Muscle of arm (tissue), 14 donors: ENCODE measurements at places on chromosomes 5 and 9. TPM values are rescaled to one million over a fixed set of nuclear protein-coding genes. Genes with fewer than 3 reads are reported as not detected.

DNA sequence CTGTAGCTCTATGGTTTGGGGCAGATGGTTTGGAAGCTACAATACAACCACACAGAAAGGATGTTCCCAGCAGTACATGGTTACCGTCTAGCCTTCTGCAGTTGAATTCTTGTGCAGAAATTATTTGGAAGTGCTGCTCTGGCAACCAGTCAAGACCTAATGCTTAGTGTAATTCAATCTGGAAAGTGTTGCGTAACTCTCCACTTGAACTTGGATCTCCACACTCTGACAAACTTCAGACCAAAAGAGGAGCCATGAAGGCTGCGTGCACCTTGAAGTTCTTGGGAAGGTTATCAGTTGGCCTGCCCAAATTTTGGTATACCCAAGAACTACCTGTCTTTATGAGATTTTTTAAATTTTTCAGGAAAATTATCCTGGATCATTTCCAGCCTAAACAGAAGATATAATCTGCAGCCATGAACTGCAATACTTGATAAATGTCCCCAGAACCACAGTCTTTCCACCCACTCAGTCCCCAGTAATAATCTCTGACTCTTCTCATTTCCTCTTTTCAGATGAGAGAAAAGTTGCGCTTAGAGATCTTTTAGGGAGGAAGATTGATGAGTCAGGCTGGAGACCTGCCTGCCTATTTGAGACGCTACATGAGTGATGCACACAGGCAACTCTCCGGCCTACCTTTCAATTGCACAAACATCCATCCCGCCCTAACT is 159.9 kb downstream of the FANCC start:
- peak; percentile 91 for DNase-seq

DNA sequence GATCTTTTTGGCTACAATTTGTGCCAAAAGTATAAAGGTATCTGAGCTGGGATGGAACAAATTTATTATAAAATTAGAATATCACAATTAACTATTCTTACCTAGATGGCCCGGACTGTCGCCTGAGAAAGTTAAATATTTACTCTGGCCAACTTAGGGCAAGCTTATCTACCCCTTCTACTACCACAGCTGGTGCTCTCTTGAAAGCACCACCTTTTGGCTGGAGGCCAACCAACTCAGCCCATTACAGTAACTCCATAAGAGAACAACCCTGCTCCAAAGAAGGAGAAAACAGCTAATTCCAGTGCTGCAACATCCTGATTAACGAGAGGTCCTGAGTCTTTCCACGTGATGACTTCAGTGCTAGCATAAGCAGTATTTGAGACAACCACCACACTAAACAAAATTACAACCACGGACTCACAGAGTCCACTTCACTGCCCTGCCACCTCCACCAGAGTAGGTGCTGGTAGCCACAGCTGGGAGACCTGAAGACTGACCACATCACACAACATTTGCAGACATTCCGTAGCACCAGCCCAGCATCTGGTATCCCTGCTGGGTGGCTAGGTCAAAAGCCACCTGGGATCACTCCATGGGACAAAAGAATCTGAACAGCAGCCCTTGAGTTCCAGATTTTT is 43.2 kb downstream of the RGMB start:
- DNase-seq = no peak

DNA sequence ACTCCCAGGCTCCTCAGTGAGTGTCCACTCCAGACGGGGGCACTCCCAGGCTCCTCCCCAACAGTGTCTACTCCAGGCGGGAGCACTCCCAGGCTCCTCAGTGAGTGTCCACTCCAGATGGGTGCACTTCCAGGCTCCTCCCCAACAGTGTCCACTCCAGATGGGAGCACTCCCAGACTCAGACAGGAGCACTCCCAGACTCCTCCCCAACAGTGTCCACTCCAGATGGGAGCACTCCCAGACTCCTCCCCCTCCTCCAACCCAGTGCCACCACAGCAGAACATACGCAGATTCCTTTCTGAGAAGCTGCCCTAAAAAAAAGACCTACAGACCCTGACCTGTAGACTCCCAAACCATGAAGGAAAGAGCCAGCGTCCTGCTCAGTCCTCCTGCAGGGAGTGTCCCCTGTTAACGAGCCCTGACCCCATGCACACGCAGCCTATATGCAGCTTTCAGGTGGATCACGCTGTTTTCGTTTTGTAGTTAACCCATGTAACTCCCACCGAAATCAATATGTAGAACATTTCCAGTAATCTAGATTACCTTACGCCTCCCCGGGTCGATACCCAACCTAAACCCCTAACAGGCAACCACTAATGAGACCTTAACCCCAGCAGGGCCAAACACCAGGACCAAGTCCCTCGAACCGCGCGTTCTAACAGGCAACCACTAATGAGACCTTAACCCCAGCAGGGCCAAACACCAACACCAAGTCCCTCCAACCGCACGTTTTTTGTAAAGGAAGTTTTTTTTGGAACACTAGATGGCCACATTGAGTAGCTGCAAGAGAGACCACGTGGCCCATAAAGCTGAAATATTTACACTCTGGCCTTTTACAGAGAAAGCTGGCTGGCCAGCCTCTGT is 15.7 kb downstream of the PNPLA7 start:
- no peak for DNase-seq

GRCh38 chr9:112495614-112496013 is 9.0 kb downstream of the KIAA1958 start:
- no peak for DNase-seq

DNA sequence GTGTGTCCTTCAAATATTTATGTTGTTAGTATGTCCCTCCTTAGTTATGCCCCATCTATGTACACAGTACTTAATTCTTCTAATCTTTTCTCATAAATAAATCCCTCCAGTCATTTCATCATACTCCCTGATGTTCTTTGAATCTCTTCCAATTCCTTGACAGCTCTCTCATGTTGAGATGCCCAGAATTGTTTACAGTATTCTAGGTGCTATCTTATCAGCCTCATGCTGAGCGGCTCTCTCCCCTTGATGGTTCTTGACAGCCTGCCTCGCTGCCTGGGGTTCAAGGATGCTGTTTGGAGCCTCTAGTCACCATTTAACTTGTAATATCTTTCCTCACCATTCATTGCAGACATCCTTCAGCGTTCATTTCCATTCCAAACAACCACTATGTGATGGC is 799.2 kb downstream of the BRINP1 start:
- no peak for DNase-seq

GRCh38 chr9:37172557-37172956 is 52.2 kb downstream of the ZCCHC7 start:
- no peak for DNase-seq

DNA sequence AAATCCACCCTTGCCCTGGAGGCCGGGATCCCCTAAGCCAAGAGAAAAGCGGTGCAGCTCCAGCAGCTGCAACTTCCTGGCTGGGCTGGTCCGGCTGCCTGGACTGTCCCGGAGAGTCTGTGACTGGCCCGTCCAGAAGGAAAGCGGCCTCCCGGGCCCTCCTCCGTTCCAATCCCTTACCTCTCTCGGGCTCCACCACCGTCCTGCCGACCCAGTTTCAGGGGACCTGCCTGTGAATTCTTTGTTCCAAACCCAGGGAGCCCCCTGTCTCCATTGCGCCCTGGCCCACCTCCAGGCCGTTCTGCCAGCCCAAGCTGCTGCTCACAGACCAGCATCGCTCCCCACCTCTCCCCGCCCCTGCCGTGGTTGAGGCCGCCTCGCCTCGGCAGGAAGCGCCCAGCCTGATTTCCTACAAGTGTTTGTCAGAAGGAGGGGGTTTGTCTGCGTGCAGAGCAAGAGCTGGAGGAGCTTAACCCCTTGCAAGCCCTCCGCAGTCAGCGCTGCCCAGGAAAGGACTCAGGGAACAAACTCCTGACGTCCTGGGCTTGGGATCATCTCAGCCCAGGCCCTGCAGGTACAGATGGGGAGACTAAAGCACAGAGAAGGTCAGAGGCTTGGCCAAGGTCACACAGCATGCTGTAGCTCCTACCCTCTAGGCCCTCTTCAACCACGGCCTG is at the start of gene AKNA:
TSS of gene AKNA (minus strand) at position 303 of the 677 bp plus-strand sequence. CDS start 6,649 bp downstream, outside the sequence.
- peak; percentile 86 for DNase-seq

- DNase-seq = no peak
These were observed 26.1 kb downstream of the ADAMTS2 start for GRCh38 chr5:179319123-179319522.

- DNase-seq = no peak
These were observed 70.0 kb upstream of the IL17B start for GRCh38 chr5:149448831-149449714.

DNA sequence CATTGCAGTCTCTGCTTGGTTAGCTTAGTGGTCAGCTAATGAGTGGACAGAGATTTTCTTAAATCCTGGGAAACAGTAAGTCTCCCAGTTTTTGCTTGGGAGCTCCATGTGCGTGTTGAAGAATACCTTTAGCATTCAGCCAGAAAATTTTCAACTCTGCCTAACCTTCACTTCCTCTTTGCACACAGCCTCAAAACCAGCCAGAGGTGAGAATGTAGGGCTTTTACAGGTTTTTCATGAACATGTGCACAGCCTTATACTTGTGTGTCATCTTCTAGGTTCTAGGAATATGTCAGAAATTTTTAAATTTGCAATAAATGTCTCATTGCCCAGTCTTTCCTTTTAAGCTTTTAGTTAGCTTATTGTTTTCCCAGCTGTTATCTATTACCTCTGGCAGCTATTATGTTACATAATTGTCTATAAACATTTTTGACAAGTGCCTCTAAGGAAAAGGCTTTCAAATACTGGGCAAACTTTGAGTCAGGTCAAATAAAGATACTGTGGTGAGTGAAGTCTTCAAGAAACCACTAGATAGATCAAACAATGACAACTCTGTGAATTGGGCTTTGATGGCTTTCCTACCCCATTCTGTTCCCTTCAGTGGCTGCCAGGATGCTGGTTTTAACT is 12.7 kb downstream of the ADGRV1 start:
- DNase-seq = no peak

- DNase-seq = no peak
These were observed 93.8 kb downstream of the ANKRD18A start for GRCh38 chr9:38526591-38526990.

- no peak for DNase-seq
These were observed 36.5 kb downstream of the HABP4 start for GRCh38 chr9:96486386-96487028.

DNA sequence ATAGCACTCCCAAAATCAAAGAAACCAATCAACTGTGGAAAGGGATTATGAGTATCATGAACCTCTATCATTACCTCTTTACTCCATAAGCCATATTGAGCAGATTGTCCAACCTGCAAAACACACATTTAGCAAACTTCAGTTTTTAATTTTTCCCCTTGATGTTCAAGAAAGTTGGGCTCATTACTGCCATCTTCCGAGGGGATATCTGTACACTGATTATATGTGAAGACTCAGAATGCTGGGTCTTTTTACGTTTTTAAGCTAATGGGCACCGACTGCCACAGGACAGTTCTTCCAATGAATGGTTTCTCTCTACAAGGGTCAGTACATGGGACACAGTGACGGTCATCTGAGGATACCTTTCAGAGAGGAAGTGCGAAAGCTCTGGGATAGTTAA is 132.7 kb downstream of the ELAVL2 start:
- no peak for DNase-seq

- peak; percentile 59 for DNase-seq
These were observed 85.0 kb downstream of the STK10 start for GRCh38 chr5:172102913-172103626.

DNA sequence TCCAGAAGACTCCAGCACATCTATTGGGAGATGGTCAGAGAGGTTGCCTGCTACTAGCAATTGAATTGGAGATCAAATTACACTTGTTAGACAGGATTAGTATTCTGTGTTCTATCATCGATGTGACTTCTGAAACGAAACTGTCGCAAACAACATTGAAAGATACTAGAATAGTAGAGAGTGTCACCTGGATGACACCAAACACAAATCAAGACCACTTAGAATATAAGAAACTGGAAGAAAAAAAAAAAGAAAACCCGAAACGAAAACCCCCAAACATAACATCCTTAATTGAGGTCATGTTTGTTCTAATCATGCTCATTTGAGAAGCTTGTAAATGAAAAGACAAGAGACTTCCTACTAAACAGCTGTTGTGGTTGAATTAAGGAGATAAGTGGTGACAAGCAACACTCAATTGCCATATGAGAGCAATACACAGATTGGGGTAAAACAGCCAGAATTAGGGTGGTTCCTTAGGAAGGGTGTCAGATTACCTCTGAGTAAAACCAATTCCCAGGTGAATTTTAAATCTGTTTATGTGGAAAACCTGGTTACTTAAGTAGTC is 97.6 kb downstream of the BASP1 start:
- DNase-seq = no peak

DNA sequence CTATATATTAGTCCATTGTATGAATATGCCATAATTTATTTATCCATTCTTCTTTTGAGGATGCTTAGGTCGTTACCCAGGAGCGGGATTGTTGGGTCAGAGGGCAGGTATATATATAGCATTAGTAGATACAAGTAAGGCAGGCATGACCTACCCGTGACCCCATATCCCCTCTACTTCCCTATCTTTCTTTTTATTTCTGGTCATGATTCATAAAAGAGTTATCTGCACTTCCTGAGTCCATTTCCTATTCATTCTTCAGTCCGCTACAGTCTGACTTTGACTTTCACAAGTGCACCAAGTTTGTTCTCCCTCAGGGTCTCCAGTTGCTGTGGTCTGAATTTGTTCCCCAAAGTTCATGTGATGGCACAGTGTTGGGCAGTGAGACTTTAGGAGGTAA is 6.9 kb downstream of the RHOBTB3 start:
- DNase-seq = no peak

GRCh38 chr5:171102877-171103610 is 206.0 kb upstream of the TLX3 start:
- no peak for DNase-seq

DNA sequence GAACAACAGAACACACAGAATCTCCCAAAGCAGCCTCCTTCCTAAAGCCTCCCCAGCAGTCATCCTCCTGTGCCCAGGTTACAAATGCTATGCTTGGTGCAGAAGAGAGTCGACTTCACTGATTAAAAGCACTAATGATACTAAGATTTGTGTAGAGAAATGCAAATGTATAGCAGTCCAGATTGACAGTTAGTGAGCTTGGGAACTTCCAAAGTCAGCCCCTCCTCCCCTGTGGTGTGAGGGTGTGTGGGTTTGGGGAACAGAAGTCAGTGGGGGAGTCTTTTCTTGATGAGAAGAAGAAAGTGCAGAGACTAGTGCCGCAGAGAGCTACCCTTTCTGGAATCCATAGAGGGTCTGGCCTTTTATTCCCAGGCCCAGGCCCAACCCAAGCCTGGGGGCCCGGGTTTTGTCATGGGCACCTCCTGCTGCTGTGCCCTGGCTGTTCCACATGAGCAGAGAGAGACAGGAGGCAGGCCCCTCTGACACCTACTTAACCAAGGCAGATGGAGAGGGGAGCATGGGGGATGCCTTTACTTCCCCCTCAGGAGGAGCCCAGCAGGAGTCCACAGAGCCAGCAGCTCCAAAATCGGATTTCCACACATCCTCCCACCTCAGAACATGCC is 173.3 kb downstream of the DENND1A start:
- DNase-seq = no peak

TAF11L5 gene
- not detected for polyA plus RNA-seq

GAS1 gene
- 95.1 TPM for polyA plus RNA-seq

TSSK1B gene
- not detected for polyA plus RNA-seq

CACNA1B gene
- 0.63 TPM for polyA plus RNA-seq

FAM78A gene
- polyA plus RNA-seq = 33.6 TPM

ZNF366 gene
- polyA plus RNA-seq = 3.3 TPM

ZDHHC21 gene
- 14.7 TPM for polyA plus RNA-seq

DNAJC25 gene
- polyA plus RNA-seq = 9.9 TPM

STING1 gene
- 34.3 TPM for polyA plus RNA-seq

IL31RA gene
- polyA plus RNA-seq = not detected
